ENCODE measurements at places on chromosomes 16 and 17.

GRCh38 chr16:72226136-72226535, 54.2 kb upstream of the PMFBP1 start:
- DNase-seq: no peak

GRCh38 chr16:53642094-53642493, 61.6 kb downstream of the RPGRIP1L start:
- DNase-seq: peak; percentile 21

DNA sequence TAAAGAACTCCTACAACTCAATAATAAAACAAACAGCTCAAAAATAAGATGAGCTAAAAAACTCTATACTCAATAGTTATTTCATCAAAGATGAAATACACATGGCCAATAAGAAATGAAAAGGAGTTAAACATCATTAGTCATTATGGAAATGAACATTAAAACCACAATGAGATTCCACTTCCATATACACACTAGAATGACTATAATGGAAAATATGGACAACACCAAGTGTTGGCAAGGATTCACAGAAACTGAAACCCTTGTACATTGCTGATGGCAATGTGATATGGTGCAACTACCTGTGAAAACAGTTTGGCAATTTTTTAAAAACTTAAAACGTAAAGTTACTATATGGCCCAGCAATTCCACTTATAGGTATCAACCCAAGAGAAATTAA, 91.4 kb downstream of the GRIN2A start:
- DNase-seq: peak; percentile 87

DNA sequence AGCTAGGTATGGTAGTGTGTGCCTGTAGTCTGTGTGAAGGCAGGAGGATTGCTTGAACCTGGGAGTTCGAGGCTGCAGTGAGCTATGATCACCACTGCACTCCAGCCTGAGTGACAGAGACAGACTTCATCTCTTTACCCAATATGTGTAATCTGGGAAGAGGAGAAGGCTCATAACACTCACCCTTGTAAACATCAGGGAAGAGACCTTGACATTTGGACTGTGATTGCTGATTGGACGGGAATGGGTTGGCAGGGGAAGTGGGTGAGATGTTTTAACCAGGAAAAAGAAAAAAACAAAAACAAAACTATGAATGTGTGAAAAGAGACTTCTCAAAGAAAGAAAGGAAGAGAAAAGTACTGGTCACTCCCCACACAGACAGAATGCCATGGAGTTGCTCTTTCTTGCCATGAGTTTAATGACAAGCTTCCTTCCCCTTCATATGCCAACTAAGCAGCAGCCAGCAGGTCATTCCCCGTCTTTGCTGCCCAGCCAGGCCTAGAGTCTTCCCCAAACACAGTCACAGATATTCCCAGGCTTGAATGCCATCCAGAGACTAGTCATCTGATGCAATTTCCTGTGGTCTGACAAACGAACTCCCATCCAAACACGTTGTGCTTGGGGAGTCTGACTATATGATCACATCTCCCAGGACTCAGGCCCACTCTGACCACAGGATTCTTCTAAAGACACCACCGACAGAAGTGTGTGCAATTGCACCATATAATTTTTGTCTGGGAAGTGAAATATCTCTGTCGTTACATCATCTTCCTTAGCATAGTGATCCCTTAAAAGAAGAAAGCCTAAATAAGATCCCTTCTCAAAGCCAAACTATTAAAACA, 3.6 kb upstream of the XAF1 start:
- peak; percentile 100 for DNase-seq

- DNase-seq: peak; percentile 80
Observed at GRCh38 chr17:10295728-10296343, 77.0 kb downstream of the MYH13 start.

DNA sequence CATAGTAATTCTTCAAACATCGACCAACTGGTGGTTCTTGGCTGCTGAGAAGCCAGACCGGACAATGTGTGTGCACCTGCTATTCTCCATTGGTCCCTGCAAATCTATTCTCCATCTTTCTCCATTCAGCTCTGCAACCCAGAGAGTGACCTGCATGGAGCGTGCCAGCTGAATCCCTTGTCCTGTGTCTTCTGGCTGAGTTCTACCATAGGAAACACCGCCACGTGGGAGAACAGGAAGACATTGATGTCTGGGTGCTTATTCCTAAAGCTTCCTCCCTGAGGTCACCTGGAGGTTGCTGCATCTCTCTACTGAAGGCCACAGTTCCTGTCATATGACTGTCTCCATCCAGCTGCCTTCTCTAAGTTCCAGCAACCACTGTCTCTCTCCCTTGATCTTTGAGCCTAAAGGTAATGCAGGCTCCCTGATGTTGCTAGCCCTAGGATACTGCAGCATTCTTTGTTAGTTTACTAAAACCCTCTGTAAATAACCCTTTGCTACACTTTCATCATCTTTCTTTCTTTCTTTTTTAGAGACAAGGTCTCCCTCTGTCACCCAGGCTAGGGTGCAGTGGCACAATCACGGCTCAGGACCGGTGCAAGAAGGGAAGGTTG, 10.6 kb upstream of the SMG1 start:
- DNase-seq: no peak

DNA sequence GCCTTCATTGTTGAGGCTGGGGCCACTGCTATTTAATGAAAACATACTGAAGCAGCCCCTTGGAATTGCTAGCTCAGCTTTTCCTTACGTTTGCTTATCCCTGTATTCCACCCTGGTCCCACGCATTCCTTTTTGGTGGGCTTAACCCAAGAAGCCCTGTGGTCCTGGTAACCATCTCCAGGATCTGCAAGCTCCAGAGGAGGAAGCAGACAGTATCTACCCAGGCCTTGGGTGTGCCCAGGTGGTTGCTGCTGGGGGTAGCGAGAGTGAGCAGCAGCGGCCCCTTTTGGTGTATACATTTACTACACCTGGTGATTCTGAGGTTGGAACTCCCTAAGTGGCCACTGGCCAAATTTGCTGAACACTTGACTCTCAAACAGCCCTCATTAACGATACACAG, 97.7 kb downstream of the CBLN1 start:
- no peak for DNase-seq

DNA sequence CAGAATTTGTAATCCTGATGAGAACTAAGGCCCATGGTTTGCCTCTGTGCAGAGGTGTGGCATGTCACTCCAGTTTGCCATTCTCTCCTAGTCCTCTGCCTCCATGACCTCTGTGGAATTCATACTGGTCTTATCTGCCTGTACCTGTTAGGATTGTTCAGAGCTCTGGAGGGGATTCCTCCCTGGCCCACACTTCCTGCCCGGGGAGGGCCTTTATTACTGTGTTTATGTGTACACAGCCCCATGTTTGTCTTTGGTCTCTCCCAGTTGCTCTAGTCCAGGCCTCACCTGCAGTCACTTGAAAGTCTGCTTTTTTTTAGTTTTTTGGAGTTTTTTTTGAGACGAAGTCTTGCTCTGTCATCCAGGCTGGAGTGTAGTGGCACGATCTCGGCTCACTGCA, 36.4 kb downstream of the RHBDL3 start:
- DNase-seq: no peak

GRCh38 chr16:66204756-66205155, 161.7 kb upstream of the CDH5 start:
- peak; percentile 84 for DNase-seq

GRCh38 chr16:71626858-71627213, 852 bp downstream of the MARVELD3 start:
- DNase-seq: no peak

DNA sequence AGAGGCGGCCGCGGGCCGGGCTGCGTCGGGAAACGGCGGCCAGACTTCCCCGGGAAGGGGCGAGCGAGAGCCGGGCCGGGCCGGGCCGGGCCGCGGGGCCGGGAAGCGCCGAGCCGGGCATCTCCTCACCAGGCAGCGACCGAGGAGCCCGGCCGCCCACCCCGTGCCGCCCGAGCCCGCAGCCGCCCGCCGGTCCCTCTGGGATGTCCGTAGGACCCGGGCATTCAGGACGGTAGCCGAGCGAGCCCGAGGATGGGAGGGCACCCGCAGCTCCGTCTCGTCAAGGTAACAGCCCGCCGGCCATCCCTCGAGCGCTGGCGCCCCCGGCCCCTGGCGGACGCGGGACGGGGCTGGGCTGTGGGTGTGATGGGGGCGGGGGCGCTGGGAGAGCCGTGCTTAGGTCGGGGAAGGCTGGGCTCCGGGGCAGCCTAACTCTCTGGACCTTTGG, at the start of gene CRHR1:
TSS of gene CRHR1 (plus strand) at position 28 of the 448 bp plus-strand sequence. CDS start at position 253, 225 bp downstream.
- DNase-seq: no peak

GRCh38 chr17:79800325-79801155, 3.7 kb upstream of the CBX8 start:
- peak; percentile 60 for DNase-seq

GRCh38 chr16:4339455-4339854, 11.7 kb downstream of the PAM16 start:
- no peak for DNase-seq

- DNase-seq: peak; percentile 66
Observed at GRCh38 chr17:72467841-72468653, 347.2 kb downstream of the SOX9 start.

- peak; percentile 31 for DNase-seq
Observed at GRCh38 chr17:71825687-71826086, 295.1 kb upstream of the SOX9 start.

- DNase-seq: peak; percentile 54
Observed at GRCh38 chr17:32319548-32319905, 22.4 kb downstream of the C17orf75 start.

DNA sequence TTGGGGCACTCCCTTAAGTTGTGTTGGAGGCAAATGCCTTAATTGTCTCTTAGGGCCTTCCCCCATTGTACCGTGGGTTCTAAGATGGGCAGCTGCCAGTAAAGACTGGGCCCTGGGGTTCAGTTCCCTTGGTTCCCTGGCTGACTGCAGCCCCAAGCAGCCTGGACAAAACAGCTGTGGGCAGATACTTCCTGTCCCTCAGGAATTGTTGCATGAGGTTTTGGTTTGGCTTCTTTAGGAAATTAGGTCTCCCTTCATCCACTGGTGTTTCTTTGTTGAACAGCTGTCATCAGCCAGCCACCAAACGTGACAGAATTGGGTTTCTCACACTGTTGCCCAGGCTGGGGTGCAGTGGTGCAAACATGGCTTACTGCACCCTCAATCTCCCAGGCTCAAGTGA, 42.0 kb upstream of the ETV4 start:
- DNase-seq: no peak

- no peak for DNase-seq
Observed at GRCh38 chr17:39629898-39630297, 3.1 kb downstream of the PPP1R1B start.

GRCh38 chr17:40541060-40541872, 24.0 kb downstream of the CCR7 start:
- no peak for DNase-seq

- DNase-seq: peak; percentile 77
Observed at GRCh38 chr17:8125154-8125946, 1.4 kb upstream of the HES7 start.

DNA sequence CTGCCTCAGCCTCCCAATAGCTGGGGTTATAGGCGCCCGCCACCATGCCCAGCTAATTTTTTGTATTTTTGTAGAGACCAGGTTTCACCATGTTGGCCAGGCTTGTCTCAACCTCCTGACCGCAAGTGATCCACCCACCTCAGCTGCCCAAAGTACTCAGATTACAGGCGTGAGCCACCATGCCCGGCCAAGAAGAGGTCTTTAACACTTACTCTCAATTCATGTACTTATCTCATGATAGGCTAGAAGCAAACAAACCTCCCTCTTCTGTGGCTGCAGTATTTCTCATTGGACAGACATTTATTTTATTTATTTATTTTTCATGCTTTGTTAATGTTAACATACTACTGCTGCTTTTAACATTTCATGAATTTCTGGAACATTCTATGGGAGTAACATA, 7.0 kb upstream of the NT5C start:
- no peak for DNase-seq

DNA sequence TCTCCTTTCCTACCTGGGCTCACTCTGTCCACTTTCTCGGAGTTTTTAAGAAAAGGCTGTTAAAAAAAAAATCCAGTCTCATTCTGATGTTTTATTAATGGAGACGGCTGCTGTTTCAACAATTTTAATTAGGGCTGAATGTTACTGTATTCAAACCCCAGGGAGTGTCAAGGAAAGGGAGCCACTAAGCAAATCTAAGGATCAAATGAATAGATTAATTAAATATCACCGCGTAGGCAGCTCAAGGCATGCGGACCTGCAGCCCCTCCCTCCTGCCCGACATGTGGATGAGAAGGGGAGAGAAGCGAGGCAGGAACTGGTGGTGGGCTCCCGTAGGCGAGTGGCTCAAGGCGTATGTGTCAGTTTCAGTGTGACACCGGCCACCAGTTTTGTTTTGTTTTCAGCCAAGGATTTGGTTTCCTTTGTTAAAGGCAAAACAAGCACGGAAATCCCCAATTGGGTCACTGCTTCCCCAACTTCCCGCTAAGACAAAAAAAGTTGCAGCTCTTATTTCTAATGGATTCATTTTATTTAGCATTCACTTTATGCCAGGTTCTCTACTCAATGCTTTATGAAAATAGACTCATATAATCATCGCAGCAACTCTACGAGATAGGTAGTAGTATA, 110.6 kb downstream of the GP2 start:
- no peak for DNase-seq

- DNase-seq: no peak
Observed at GRCh38 chr17:8643855-8644506, 13.5 kb upstream of the MYH10 start.

GRCh38 chr17:76179496-76180467, 38.7 kb upstream of the FOXJ1 start:
- peak; percentile 39 for DNase-seq

- DNase-seq: no peak
Observed at GRCh38 chr16:48136547-48137360, 19.0 kb downstream of the ABCC12 start.

DNA sequence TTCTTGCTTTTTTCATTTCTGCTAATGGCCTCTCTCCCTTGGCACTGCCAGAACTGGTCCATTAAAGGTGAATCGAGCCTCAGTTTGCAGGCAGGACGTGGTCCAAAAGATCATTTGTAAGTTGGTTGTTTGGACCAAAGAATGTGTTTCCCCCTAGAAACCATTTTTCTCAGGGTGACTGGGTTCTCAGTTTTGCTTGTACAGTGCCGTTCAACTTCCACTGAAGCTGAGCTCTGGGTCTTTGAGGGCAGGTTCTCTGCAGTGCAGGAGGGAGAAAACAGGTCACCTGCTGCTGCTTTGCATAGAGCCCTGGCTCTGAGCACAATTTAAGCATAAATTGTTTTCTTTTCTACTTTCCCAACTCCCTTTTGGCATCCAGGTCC, 9.0 kb upstream of the AMZ2 start:
- DNase-seq: no peak

GRCh38 chr17:40064971-40065768, 2.4 kb downstream of the THRA start:
- peak; percentile 60 for DNase-seq

DNA sequence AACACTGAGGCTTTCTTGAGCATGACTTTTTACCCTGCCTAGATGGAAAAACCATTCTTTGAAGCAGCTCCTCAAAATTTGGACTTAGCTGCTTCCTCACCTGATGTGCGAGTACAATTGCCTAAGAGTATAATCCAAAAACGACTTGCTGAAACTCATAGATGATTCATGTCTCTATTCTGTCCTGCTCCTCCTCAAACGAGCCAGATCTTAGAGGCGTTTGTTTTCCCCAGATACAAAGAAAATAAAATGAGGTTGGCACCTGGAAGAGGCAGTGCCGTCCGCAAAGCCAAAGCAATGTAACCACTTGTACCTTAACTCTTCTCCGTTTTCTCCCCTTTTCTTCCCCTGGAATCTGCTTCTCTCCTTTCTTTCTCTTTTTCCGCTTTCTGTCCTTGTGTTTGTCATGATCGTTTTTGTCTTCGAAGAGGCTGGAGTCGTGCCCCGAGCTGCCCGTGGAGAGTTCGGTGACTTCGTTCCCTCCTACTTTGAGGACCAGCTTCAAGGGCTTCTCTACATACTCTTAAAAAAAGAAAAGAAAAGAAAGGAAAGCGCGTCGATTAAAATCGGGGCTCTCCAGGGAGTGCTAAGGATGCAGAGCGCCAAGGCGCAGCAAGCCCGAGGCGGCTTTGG, 895 bp downstream of the BRD7 start:
- no peak for DNase-seq

- DNase-seq: no peak
Observed at GRCh38 chr16:29009050-29009837, 24.4 kb downstream of the LAT start.
